ENCODE measurements at places on chromosomes 5 and 9.
A peak's percentile ranks its signal among the peaks of the same experiment; 100 is the strongest.

GRCh38 chr9:135513351-135513846 is 7.8 kb upstream of the LCN1 start:
- no peak for DNase-seq

DNA sequence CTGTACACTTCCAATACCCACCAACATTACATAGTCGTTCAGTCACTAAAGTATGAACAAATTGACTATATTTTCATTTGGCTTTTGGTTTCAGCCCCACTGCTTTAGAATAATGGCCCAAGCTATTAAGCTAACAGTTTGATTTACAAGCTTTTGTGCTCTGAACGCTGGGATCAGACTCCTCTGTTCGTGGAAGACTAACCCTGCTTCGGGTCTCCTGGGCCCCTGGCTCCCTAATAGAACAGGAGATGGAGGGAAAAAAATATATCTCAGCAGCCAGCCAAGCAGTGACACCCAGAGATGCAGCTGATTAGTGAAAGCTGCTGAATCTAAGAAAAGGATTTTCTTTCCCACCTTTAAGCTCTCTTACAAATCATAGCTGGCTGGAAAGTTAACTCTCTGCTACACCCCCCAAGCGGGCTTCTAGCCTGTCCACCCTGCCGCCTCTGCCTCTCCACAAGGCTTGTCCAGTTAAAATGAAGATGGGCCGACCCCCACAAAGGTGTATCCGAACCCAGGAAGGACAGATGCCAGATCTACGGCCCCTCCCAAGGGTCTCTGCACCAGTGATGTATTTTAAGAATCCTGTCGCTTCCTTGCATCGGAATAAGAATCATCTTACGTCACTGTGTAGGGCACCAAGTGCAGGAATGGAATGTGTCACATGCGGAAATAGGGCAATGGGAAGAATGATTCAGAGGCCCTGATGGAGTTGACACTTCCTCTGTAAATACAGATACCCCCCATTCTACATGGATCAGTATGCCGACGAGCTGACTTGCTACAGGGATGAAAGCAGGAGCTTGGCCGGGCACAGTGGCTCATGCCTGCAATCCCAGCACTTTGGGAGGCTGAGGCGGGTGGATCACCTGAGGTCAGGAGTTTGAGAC is 33.4 kb upstream of the BARHL1 start:
- DNase-seq, result no peak

DNA sequence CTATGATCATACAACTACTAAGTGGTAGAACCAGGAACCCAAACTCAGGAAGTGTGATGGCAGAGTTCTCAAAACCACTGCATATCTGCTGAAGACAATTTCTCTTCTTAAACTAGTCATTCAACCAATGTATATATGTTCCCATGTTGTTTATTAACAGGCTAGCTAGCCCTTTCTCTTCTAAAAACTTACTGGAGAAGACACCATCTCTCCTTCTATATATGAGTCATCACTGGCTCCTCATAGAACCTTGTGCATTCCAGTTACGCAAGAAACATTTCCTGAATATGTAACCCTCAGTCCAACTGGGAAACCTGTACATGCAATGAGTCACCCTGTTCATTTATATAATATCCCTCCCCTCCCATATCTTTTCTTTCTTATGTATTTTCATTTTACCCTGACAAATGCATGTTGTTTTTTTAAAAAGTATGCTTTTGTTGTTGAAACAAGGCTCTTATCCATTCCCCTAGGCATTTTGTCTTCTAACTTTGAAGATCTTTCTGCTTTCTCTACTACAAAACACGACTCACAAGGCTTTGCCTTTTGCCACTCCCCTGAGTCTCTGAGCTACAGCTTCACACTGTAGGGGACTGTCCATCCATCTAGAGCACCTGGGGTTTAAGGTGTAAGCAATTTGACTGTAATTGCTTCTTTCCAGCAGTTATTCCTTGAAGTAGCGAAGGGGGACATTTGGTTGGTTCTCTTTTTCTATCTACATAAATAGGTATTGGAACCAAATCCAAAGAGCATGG is 119.5 kb downstream of the ANXA1 start:
- peak; percentile 8 for DNase-seq

DNA sequence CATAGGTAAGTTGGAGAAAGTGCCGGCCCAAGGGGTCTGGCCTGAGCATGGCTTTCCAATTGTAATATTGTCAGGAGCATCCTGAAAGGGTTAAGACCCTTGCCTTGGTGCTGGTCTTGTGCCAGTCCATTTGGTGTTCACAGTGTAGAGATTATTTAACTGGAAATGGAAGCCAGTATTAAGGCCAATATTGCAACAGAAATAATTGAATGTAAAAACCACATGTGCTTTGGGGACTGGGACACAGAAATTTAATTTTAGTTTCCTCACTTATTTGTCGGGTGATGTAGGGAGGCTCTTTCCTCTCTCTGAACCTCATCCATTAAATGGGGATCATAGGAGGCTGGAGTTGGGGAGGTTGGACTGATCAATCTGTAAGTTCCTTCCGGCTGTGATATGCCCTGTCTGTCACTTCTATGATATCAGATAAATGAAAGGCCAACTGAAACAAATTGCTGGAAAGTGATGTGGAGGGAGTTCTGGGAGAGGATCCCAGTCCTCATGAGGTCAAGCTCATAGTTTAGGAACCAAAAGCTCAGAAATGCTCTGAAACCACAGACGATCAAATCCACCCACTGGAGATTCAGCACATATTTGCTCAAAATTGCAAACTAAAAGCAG is 54.8 kb upstream of the COL15A1 start:
- DNase-seq, result no peak

- no peak for DNase-seq
Observed at GRCh38 chr5:169950333-169950732, 30.0 kb downstream of the INSYN2B start.

DNA sequence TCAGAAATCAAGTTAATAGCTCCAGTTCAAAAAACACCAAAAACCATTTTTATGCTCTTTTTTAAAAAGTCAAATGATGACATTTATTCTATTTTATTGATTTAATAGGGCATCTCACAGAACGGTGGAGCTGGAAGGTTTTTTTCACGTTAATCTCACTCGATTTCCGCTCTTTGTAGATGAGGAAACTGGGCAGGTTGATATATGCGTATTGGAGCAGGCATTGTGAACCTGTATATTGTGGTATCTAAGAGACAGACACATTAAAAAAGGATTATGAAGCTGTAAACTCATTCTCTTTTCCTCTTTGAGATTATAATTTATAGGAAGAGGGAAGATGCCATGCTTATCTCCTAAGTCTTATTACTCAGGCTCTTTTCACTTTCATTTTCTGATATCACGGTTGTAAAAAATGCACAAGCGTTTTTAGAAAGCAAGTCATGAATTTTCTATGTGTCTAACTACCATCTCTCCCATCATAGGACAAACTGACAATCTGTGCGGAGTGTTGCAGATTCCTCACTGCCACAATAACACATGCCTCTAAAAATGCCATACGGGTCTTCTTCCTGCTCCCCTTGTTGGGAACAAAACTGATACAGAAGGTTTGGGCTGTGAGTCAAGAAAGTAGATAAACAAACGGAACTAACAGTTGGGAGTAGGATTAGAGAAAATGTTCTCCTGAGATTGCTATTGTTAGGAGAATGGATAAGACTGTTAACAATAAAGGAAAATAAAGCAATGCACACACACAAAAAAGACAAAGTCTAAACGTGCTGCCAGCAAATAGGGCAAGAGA is 1997.7 kb downstream of the MAT2B start:
- no peak for DNase-seq

DNA sequence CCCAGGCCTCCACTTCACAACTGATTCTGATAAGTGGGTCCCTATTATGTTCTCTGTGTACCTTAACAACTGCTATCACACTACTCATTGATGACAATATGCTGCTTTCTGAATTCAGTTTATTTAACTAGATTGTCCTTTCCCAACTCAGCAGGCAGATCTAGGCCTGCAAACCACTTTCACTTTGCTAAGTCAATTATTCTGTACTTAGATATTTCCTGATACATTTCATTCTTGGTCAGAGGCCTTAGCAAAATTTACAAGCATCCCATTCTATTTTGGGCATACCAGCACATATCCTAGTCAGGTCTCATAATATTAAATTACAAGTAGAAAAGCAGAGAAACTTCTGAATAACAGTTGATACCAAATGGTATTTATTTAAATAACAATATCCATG is 235.7 kb upstream of the HAPLN1 start:
- no peak for DNase-seq

DNA sequence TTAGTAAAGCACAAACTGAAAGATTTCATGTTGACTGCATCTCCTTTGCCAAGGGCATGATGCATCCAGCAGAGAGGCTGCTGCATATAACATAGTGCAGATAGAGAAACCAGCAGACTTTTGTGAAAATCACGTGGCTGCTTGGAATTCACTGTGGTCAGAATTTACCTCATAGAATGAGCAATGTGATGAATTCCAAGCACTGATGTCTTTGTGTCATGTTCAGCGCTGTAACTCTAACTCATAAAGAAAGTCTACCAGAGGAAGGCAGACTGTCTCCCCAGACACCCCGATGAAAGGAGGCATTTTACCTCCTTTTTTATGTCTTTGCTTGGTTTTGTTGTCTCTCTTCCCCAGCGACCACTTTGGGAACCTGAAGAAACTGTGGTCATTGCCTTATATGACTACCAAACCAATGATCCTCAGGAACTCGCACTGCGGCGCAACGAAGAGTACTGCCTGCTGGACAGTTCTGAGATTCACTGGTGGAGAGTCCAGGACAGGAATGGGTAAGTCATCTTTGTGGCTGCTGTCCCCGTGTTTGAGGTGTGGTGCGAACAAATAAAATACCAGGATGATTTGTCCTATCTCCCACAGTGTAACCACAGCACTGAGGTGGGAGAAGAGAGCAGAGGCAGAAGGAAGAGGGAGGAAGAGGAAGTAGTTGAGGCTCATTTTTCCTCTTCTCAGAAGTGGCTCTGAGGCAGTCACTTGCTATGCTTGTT is 42.0 kb downstream of the ITK start:
- DNase-seq, result no peak

DNA sequence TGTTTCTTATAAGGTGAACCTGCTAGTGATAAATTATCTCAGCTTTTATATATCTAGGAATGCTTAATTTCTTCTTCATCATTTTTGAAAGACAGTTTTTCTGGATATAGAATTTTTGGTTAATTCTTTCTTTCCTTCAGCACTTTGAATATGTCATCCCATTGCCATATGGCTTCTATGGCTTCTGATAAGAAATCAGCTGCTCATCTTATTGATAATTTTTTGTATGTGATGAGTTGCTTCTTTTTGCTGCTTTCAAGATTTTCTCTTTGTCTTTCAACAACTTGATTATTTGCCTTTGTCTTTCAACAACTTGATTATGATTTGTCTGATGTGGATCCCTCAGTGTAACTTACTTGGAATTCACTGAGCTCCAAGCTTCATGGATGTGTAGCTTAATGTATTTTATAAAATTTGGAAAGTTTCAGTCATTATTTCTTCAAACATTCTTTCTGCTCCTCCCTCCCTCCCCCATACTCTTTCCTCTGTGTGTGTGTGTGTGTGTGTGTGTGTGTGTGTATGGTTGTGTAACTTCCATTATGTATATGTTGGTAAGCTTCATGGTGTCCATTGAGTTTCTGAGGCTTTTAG is 243.9 kb downstream of the TLE1 start:
- DNase-seq, result no peak

- DNase-seq, result no peak
Observed at GRCh38 chr9:89933578-89933977, 328.8 kb downstream of the GADD45G start.

DNA sequence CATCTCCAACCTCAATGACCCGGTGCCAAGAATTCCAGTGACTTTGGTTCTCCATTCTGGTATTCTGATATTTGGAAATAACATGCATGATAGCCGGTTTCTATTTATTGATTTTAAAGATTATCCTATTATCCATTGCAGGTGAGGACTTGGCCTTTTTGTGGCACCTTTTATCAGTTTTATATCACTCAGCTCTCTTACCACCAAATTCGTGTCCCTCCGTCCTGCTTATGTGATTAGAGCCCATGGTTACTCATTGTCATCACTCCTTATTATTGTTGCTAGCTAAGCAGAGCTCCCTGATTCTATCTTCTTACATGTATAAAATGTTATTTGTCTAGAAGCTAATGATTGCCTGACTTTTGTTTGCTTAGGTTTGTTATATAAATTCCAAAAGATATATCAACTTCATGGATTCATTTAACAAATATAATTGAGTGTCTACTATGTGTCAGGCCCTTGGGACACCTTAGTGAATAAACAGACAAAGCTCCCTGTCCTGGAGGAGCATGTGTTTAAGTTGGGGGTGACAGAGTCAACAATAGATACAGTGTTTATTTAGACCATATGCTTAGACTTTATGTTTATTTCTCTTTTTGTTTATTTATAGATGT is 138.2 kb downstream of the ADAMTS16 start:
- no peak for DNase-seq

DNA sequence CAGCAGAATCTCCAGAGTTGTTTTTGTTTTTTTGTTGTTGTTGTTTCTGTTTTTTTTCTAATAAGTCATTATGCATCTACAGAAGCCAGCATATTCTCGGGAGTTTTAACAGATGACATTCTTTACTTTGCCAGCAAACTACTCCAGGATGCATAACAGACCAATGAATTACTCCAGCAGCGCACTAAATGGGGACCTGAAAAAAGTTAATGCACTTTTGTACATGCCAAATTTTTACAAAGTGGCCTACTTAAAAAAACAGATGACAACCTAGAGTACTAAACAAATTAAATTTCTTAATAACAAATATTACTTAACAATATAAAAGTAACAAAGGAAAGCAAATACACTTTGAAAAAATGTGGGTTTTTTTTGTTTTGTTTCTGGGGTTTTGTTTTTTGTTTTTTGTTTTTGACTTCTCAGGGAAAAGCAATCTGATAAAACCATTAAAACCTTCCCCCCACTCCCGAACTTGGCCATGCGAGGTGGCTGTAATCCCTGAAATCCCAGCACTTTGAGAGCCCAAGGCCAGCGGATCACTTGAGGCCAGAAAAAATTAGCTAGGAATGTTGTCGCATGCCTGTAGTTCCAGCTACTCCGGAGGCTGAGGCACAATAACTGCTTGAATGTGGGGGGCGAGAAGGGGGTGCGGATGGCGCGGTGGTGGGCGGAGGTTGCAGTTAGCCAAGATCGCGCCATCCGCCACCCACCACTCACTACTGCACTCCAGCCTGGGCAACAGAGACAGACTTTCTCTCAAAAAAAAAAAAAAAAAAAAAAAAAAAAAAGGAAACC is 352.4 kb downstream of the CETN3 start:
- no peak for DNase-seq

GRCh38 chr5:78526049-78526525 is 122.5 kb downstream of the LHFPL2 start:
- no peak for DNase-seq

- no peak for DNase-seq
Observed at GRCh38 chr9:8234316-8234715, 434.7 kb upstream of the DMAC1 start.

- no peak for DNase-seq
Observed at GRCh38 chr9:135442075-135442474, 37.5 kb upstream of the PPP1R26 start.

- DNase-seq, result no peak
Observed at GRCh38 chr9:127650518-127650917, 38.4 kb downstream of the STXBP1 start.

All from BJ (cell line).